ENCODE measurements at places on chromosomes 13 and 19.

- no peak for DNase-seq
Measured at GRCh38 chr13:93976528-93976927, 503.0 kb downstream of the DCT start.

GRCh38 chr19:6963937-6964336, 57.3 kb downstream of the MBD3L2B start:
- peak; percentile 50 for DNase-seq

- DNase-seq: no peak
Measured at GRCh38 chr13:27383104-27383921, 41.1 kb upstream of the GTF3A start.

DNA sequence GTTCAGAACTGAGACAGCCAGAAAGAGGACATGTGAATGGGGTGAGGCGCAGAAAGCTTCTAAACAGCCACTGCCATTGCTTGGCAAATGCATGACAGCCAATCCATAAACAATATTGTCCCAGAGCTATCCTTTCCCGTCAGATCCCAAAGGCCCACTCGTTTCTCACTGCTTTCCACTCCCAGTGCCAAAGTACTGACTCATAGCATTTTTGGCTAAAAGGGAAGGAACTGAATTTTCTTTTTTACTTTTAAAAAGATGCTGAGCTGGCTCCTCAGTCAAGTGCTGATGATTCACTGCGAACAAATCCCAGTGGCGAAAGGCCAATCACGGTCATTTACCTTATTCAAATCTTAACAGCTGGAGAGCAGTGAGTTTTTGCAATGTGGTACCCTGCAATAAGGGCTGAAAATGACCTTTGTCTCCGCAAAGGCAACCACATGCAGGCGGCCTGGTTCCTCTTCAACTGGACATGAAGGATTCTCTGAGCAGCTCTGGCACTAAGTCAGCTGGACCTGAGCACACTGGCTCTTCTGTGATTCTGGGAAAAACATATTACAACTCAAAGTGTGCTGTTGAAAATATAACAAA, 151.7 kb downstream of the DCLK1 start:
- DNase-seq: no peak

DNA sequence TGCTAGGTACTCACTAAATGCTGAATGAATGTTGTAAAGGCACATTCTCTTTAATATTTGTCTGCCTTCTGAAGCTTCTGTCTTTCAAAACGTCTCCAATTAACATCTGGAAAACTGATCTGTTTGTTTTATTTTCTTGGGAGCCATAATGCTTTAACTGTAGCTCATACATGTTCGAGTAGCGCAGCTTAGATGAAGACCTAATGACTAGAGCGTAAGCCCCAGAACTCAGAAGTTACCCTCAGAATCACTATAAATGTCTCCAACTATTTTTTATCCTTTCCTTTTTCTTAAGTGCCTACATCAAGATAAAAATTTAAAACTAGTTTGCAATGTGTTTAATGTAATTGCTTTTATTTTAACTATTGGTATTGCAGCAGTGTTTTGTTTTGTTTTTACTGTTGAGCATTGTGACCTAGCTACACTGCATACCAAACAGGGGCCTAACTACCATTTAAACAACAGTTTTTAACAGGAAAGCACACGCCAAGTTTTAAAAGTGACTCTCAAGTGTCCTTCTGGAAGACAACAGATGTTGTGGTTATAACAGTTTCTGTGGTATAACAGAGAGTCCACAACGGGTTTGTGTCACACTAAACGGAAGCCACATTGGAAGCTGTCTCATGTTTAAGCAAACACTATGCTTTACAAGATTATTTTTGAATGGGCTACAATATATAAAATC, 42.0 kb downstream of the MRPL57 start:
- DNase-seq: no peak

DNA sequence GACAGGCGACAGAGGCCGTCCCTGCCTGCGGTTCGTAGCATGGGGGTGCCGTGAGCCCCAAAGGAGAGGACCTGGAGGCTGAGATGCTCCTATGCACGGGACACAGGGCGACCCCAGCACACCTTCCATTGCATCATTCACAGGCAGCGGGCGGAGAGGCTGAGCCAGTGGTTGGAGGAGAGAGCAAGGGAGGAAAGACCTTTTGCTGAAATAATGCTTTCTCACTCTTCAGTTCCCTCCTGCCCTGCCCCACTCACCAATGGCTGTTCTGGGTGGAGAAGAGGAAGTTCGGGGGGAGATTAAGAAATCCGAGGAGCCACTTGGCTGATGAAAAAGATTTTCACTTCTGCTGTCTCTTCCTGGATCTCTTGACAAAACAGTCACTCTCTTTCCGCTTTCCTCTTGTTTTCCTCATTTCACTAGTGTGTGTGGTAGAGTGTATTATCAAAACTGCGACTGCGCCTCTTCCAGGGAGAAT, at the start of gene NLRP12:
NLRP12 (minus strand) TSS at position 181 of the 478 bp plus-strand sequence; CDS start at position 41, 140 bp downstream.
- no peak for DNase-seq
